ENCODE measurements at places on chromosomes 3 and 15.
A peak's percentile ranks its signal among the peaks of the same experiment; 100 is the strongest.

DNA sequence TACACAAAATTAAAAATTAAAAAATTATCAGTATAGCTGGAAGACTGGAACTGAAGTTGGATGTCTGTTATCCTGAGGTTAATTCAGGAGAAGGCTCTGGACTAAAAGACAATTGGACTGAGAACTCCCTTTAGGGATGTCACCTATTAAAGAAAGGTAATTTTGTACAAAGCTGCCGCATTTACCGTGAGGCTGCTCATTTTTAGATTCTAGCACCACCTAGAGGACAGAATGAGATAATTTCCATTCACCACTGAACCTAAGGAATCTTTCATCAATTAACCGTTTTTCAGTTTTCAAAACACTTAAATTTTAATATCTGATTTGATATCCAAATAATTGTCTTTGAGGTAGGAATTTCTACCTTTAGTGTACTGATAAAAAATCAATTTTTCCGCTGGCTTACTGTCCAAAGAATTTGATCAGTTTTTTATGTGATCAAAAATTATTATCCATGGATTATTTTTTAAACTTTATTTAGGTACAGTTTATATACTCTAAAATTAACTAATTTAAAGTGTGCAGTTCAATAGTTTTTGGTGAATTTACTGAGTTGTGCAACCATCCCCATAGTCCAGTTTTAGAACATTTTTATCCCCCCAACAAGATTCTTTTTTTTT, 106.7 kb upstream of the TNIK start:
- DNase-seq: peak; percentile 22

- DNase-seq: no peak
Observed at GRCh38 chr3:101243285-101244211, 76.8 kb downstream of the IMPG2 start.

DNA sequence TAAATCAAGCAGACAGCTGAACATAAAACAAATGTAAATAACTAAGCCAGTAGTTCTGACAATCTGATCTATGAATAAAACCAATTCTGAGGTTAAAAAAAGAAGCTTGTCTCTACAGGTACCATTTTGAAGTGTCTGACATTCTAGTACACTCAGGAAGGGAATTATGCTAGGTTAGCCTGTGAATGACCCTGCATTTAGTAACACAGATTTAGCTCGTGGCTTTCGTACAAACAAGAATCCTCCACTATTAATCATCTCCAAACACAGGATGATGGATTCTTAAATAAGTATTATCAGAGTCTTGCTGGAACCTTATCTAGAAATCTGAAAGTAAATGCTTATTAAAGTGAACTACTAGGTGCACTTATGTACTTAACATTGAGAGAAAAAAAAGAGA, 1120.1 kb downstream of the ROBO1 start:
- no peak for DNase-seq

- no peak for DNase-seq
Observed at GRCh38 chr3:54983266-54984099, 55.6 kb upstream of the LRTM1 start.

GRCh38 chr15:40430271-40430805, 10.4 kb upstream of the BAHD1 start:
- DNase-seq: no peak

DNA sequence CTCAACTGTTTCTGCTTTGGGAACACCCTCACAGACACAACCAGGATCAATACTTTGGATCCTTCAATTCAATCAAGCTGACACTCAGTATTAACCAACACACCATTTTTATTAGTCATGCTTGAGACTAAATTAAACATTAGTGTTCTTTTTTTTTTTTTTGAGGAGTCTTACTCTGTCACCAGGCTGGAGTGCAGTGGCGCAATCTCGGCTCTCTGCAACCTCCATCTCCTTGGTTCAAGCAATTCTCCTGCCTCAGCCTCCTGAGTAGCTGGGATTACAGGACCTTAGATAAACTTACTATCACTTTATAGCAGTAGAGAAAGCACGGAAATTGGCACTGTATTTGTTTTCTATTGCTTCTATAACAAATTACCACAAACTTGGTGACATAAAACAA, 2.0 kb upstream of the RAB11A start:
- DNase-seq: no peak

- peak; percentile 59 for DNase-seq
Observed at GRCh38 chr3:58414538-58415197, 19.0 kb downstream of the PDHB start.

DNA sequence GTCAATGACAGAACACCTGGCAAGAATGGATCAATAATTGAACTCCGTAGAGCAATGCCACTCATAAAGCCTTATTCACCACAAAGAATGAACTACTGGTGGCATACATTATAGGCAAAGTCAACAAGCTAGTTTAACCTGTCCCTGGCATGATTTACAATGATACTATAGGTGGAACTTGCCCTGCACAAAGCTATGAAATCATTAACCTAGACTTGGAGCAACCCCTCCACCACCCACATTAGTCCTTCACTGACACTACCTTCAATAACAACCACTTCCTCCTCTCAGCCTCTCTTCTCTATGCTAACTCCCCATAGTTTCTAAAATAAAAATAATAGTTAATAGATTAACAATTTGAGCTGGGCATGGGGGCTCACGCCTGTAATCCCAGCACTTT, 54.4 kb downstream of the ACAP2 start:
- no peak for DNase-seq

- no peak for DNase-seq
Observed at GRCh38 chr3:160447544-160447943, 2.0 kb downstream of the TRIM59 start.

- no peak for DNase-seq
Observed at GRCh38 chr3:186705882-186706780, 11.0 kb upstream of the KNG1 start.

- no peak for DNase-seq
Observed at GRCh38 chr15:57522148-57522547, 69.6 kb upstream of the MYZAP start.

- no peak for DNase-seq
Observed at GRCh38 chr3:188798556-188799145, 373.1 kb upstream of the TPRG1 start.

GRCh38 chr3:174089592-174089991, 692.0 kb downstream of the NLGN1 start:
- no peak for DNase-seq

- no peak for DNase-seq
Observed at GRCh38 chr3:127074900-127075360, 92.0 kb downstream of the PLXNA1 start.

GRCh38 chr15:92009162-92009561, 155.7 kb downstream of the SLCO3A1 start:
- DNase-seq: no peak

DNA sequence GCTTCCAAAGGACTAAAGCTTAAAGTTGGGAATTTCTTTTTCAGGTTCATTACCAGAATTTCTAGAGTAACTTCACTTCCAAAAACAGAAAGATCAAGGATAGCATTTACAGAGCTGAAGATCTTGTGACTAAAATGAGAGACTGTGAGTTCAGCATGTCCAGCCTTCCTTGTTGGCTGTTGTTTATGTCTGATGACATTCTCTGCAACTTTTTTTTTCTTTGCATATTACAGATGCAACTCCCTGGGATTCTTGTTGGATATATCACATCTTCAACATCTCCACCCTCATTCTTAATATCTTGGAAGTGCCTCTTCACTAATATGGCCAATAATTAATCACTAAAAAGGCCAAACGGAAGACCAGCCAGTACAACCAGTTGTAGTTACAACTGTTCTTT, 86.2 kb upstream of the FRMD4B start:
- no peak for DNase-seq

DNA sequence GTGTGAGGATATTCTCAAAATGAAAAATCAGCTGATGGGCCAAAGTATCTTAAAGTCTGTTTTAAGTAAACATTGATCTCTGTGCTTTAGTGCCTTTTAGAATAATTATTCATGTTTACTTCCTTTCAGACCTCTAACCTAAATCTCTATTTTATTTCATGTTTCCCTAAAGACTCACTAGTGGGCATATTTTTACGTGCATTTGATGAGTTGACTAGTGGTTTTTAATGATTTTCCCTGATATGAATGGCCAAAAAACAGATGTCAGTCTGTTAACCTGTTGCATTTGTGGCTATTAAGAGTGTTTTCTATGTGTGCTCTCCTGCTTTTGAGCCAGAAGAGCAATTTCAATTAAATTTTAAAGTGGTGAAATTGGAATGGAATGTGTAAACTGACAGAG, 6.9 kb downstream of the FAIM start:
- DNase-seq: no peak

GRCh38 chr15:45126535-45127158, 3.0 kb downstream of the DUOXA1 start:
- DNase-seq: peak; percentile 63

- DNase-seq: no peak
Observed at GRCh38 chr3:157442729-157443128, 6.1 kb downstream of the PTX3 start.

DNA sequence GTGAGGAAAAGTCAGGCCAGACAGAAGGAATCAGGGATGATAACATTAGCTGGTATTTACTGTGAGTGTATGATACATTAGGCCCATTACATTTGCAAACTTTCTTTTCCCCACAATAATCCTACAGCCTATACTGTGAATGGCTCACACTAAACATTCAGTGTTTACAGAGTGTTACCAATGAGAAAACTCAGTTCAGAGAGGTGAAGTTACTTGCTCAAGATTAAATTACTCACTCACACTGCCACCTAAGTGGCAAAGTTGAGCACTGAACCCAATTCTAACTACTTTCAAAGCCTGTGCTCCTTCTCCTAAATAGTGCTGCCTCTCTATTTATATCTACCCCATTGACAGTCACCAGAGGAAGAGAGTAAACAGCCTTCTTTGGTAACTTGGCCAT, 8.5 kb downstream of the XPC start:
- DNase-seq: no peak

DNA sequence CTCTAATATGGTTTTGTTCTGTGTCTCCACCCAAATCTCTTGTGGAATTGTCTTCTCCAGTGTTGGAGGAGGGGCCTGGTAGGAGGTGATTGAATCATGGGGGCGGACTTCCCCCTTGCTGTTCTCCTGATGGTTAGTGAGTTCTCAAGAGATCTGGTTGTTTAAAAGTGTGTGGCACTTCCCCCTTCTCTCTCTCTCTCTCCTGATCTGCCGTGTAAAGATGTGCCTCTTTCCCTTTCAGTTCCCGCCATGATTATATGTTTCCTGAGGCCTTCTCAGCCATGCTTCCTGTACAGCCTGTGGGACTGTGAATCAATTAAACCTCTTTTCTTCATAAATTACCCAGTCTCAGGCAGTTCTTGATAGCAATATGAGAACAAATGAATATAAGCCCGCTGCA, 33.1 kb downstream of the RETNLB start:
- DNase-seq: no peak

DNA sequence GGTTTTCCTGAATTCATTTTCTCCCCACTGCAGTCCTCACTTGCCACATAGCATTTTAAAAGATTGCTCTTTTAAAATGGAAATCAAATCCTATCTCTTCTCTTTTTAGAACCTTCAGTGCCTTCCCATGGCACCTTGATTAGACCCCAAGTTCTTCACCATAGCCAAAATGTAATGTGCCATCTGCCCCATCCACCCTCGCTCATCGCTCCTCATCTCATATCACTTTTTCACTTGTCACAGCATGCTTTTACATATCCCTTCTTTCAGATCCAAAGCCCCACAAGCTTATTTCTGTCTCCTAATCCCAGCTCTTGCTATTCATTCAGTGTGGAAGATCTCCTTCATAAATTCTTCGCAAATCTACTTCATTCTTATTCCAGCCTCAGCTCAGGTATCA, 161.7 kb downstream of the CD47 start:
- no peak for DNase-seq

GRCh38 chr3:19060404-19060803, 87.9 kb upstream of the KCNH8 start:
- DNase-seq: no peak

DNA sequence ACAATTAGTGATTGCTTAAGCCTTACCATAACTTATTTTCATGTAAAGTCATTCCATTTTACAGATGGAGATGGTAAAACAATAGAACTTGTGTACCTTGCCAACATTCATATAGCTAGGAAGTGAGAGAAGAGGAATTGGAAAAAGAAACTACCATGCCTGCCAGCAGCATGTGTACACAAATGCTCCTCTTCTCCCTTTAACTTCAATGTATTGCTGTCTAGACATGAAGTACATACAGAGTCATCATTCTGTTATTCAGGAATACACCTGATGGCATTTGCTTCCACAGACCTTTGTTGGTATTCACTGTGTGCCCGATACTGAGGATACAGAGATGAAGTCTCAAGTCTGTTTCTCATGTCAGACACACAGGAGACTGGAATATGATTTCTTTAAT, 7.1 kb upstream of the TMEM207 start:
- no peak for DNase-seq

GRCh38 chr15:90049030-90049429, 47.9 kb downstream of the ZNF710 start:
- no peak for DNase-seq

- DNase-seq: no peak
Observed at GRCh38 chr15:58513726-58514336, 82.0 kb downstream of the LIPC start.

- no peak for DNase-seq
Observed at GRCh38 chr3:123152687-123153086, 49.1 kb upstream of the SEC22A start.

GRCh38 chr15:46126581-46126980, 491.8 kb downstream of the SQOR start:
- no peak for DNase-seq

DNA sequence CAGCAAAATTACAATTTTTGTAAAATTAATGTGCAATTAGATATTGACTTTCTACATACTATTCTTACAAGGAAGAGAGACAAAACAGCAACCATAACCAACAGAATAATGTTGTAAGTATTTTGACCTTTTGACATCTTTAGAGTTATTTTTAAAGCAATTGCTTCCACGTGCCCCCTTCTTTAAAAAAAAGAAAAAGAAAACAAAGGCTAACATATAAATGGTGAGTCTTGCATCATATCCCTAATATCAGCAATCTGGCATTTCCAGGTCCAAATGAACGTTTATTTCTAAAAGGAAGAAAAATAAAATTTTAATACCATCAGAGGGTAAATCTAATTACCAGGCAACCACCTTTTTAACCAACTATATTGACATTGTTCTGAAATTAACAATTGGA, 19.3 kb upstream of the STRIT1 start:
- no peak for DNase-seq

DNA sequence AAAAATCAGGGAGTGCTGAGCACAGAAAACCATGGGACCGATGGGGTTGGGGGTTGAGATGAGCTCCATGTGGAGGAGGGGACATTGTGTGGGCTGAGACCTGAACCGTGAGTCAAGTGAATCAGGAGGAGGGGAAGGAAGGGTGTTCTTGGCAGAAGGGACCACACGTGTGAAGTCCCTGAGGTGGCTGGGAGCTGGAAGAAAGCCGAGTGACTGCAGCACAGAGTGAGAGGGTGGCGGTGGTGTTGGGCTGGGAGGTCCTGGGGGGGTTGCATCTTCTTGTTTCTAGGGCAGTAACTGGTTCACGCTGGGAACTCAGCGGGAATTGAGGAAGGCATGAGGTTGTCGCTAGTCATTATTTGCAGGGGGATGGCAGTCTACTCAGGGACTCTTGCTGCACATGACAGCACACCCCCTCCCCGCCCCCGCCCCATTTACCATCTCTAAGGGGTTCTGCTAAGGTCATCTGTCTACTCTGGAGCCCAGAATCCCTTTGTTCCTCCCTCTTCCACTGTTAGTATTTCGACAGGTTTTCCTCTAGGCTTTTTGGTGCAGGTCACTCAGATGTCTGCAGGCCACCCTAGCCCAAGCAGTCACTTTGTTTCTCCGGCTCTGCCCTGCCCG, 254.3 kb downstream of the TLE3 start:
- DNase-seq: no peak

- DNase-seq: peak; percentile 36
Observed at GRCh38 chr3:188950832-188951489, 220.8 kb upstream of the TPRG1 start.
